ENCODE measurements at places on chromosomes 6 and 20. TPM values are rescaled to one million over a fixed set of nuclear protein-coding genes. Genes with fewer than 3 reads are reported as not detected.

DNA sequence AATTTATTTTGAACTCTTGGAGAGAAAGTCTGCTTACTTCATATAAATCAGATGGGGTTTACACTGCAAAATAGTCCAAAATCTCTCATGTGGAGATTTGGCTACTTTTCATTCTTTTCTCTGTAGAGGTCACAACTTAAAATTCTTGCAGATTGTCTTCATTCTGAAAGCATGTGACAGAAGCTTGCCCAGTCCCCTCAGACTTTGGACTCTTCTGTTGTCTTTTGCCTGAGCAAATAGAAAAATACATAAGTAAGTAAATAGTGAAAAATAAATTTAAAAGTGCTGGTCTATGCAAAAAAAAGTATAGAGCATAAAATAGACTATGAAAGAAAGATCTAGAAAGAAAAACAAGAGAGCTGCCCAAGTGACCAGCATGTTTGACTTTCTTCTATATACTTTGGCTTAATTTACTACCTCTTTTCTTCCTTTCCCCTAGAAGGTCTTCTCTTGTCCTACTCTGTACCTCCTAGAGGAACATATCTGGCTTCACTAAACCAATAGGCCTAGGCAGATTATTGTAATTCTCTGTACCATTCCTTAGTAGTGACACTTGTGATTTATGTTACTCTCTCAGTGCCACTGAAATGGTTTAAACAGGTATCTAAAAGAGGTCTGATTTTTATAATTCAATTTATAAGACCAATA lies 260.9 kb downstream of the TENT5A start:
- no peak for DNase-seq
- no peak overlapping the region for H3K4me3 ChIP-seq
- H3K27me3 ChIP-seq: no peaks in the 10 kb centered on the region
- H3K27ac ChIP-seq: no peak overlapping the region
- H3K4me1 ChIP-seq: no peaks in the 10 kb centered on the region

Gene FRK
- total RNA-seq: 5.1 TPM

- no peaks in the 10 kb centered on the region for H3K4me1 ChIP-seq
- no peak overlapping the region for H3K27ac ChIP-seq
- H3K36me3 ChIP-seq: no peaks in the 10 kb centered on the region
- H3K27me3 ChIP-seq: no peaks in the 10 kb centered on the region
Measured at GRCh38 chr20:49797344-49797615, 15.3 kb upstream of the SLC9A8 start.

DNA sequence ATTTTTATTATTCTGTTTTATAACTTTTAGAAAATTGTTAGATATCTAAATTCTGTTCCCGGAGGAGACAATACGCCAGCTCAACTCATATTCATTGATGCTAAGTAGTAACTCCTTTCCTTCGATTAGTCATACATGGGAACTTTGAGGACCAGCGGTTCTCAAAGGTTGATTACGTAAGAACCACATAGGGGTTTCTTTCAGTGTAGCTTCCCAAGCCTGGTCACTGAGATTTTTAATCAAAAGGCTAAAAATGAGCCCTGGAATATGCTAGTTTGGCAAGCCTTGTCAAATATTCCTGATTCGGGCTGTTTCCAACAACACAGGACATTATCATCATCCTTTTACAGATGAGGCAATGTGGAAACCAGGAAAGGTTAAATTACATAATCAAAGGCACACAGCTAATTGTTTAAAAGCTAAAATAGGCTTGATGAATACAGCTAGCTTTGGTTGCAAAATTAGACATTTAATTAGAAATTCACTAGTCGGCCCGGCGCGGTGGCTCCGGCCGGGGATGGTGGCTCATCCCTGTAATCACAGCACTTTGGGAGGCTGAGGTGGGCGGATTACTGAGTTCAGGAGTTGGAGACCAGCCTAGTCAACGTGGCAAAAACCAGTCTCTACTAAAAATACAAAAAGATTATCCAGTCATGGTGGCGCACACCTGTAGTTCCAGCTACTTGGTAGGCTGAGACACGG lies 14.6 kb upstream of the MEI4 start:
- no peak overlapping the region for H3K27ac ChIP-seq
- H3K27me3 ChIP-seq: no peaks in the 10 kb centered on the region
- no peaks in the 10 kb centered on the region for H3K36me3 ChIP-seq
- no peak for DNase-seq
- peaks cover 2% of the 10 kb centered on the region for H3K4me1 ChIP-seq

DNA sequence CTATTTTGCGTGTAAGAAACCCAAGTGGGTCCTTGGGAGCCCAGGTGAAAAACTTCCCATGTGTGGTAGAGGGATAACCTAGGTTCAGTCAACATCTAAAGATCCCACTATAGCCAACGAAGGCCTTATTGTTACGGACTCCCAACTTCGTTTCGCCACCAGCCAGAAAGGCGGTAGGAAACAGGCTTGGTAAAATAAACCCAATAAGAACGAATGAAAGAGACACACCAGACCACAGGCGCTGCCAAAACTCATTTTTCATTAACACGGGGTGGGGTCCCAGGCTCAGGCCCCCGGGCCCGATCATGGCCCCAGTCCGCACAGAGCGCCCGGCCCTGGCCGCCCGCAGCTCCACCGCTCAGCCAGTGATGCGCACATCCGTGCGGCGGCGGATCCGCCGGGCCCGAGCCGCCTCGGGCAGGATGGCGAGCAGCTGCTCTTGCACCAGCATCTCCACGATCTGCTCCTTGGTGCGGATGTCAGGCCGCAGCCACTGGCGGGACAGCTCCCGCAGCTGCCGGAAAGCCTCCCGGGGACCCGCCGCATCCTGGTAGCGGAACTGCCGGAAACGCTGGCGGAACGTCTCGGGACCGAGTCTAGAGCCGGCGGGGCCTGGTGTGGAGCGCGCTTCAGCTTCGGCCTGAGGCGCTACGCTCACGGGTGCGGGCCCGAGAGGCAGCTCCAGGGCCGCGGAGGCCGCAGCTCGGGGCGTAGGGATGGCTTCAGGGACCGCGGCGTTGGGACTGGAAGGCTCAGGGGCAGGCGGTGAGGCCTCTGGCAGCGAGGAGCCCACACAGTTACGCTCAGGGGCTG lies 709 bp downstream of the SCAND1 start:
- peak overlapping the region; percentile 99 for H3K4me3 ChIP-seq
- peaks cover 15% of the 10 kb centered on the region for H3K4me1 ChIP-seq
- peak; percentile 41 for DNase-seq
- H3K27me3 ChIP-seq: no peaks in the 10 kb centered on the region

GRCh38 chr6:148416330-148416965 lies 73.8 kb downstream of the SASH1 start:
- H3K4me3 ChIP-seq: no peak overlapping the region
- DNase-seq: no peak
- no peaks in the 10 kb centered on the region for H3K27me3 ChIP-seq
- no peaks in the 10 kb centered on the region for H3K36me3 ChIP-seq

Gene DAAM2
- 15.2 TPM for total RNA-seq

Gene WASF1
- 73.0 TPM for total RNA-seq

Gene SNPH
- 3.0 TPM for total RNA-seq

DNA sequence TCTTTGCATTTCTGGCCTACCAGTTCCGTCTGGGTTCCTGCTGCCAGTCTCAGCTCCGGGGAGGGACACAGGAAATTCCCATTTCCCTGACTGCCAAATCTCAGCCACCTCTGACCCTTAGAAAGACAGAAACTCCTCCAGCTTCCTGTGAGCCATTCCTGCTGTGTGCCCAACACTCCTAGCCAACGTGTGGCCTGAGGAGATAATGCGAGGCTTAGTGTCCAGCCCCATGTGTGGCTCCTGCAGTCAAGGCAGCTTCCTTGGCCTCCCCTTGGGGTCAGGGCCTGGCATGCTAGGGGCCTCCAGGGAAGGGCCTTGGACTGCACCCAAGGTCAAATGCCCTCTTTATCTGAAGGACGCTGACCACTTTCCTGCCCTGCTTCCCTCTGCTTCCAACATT lies 45.1 kb downstream of the MAFB start:
- H3K27ac ChIP-seq: no peak overlapping the region
- H3K4me1 ChIP-seq: peaks cover 14% of the 10 kb centered on the region
- peaks cover 3% of the 10 kb centered on the region for H3K27me3 ChIP-seq
- no peak for DNase-seq
- H3K4me3 ChIP-seq: no peak overlapping the region

DNA sequence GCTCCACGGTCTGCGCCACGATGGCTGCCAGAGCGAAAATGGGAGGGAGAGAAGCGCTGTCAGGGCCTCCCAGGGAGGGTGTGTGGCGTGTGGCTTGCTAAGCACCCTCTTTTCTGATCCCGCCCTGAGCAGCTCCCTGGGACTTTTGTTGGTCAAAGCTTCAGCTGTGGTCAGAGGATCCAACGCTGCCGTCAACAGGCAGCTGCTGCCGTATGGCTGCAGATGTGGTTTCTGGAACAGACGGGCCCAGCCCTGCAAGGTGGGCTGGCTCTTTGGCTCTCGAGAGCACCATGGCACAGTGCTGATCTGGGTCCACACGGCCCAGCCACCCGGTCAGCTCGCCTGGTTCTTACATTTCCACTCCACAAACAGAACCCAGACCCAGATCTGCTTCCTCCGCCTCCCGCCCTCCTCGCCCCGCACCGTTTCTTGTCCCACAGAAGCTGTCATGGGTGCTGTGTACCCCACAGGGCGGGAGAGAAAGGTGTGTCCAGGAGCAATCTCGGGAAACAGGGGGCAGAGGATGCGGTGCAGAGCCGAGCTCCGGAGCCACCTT lies 86.0 kb upstream of the BHLHE23 start:
- H3K36me3 ChIP-seq: no peaks in the 10 kb centered on the region
- H3K4me1 ChIP-seq: no peaks in the 10 kb centered on the region
- peaks cover 58% of the 10 kb centered on the region for H3K27me3 ChIP-seq
- DNase-seq: no peak
